ENCODE measurements at places on chromosomes 5 and 9.

DNA sequence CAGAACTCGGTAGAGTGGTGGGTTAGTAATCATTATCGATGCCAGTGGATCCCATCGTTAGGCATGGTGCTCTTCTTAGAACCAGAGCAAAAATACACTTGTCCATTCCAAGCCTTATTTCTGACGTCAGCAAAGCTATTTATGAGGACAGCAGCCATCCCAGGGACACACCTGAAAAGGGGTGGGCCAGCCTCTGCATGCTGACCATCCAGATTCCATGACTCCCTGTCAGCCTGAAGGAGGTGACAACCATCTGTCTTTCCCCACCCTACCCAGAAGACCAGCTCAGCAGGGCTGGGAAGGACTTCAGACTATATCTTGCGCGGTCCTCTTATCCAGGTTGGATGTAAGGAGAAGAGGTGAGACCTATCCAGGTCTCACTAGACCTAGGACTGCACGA is 5.7 kb upstream of the NIPAL4 start:
- no peak for DNase-seq

DNA sequence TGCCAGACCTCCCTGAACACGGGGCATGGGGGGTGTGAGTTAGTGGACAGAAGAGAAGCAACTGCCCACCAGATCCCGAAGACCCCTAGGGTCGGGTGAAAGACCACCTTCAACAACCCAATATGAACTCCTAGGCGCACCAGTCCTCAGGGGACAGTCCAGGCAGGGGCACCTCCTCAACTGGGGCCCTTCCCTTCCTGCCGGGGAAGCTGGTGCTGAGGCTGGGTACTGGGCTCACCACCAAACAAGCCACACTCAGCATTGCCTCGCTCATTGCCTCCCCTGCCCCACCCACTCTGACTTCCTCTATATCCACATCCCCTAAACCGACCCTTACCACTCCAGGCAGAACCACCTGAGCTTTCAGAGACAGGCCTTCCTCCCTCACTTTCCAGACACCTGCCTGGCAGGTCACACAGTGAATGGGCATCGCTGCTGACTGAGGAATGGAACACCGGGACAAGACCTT is 42.5 kb downstream of the SEMA4D start:
- DNase-seq: no peak

GRCh38 chr5:161530700-161531099 is 15.8 kb downstream of the GABRB2 start:
- no peak for DNase-seq

GRCh38 chr9:33718987-33719386 is 76.4 kb upstream of the PRSS3 start:
- no peak for DNase-seq

DNA sequence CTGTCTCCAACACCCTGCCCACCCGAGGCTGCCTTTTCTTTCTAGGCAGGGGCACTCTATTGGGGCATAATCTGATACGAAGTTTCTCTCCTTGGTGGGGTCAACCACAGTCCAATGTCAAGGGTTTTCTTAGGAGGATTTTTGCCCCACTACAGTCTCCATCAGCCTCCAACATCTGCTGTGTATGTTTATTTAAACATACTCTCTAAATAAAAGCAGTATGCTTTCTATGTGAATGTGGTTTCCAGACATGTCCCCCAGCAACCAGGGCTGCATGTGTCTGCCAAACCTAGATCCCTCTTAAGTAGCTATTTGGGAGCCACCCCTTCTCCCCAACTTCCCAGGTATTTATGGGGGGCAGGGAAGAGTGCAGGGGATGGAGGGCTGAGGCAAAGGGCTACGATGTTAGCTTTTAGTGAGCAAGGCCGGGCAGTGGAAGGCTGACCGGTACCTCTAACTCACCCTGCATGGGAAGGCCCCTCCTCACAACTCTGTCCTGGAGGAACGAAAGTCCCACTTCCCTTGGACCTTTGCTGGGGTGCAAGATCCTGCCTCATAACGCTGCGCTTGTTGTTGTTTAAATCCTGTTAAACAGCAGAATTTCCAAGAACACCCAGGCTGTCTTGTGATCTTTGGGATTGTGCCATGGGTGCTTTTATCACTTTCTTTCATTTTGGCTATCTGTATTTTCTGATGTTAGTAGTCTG is 75.4 kb downstream of the NREP start:
- DNase-seq: no peak

GRCh38 chr5:112480501-112480900 is 61.4 kb upstream of the EPB41L4A start:
- no peak for DNase-seq

DNA sequence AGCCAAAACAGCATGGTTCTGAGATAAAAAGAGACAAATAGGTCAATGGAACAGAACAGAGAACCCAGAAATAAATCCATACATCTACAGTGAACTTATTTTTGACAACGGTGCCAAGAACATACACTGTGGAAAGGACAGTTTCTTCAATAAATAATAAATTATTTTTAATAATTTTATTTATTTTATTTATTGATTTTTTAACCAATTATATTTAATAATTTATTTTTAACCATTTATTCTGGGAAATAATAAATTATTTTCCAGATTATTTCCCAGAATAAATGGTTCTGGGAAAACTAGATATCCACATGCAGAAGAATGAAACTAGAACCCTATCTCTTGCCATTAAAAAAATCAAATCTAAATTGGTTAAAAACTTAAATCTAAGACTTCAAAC is 1143.8 kb upstream of the DMAC1 start:
- DNase-seq: no peak

DNA sequence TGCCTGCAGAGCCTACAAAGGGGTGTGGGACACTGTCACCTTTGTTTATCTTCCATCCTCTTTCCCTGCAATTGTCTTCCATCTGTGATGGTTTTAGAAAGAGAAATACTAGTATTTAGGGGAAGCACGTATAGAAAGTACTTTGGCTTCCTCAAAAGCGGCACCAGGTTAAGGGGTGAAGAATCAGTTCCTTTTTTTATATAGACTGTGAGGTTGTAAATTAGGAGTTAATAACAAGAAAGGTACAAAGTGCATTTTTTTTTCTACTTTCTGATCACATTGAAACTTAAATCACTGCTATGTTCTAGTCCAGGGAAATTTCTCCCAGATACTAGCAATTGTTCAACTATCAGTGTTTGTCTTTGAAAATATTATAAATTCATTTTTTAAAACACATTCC is 219.3 kb downstream of the CEMIP2 start:
- DNase-seq: no peak

DNA sequence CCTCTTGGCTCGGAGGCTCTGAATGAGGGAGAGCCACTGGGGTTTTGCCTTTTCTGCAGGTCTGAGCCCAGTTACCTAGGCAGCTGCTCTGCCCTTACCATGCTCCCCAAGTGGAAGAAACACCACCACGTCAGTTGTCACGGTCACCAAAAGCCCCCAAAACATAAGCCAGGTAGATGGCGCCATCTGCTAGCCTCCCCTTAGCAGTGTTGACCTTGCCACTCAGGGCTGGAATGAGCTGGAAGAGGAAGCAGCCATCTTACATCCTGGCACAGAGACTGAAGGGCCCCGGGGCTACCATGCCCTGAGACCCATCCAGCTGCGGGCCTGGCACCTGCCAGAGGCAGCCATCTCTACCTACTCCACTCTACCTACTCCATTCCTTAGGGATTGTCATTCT is 7.4 kb downstream of the ZER1 start:
- no peak for DNase-seq

GRCh38 chr9:71975833-71976232 is 64.4 kb downstream of the C9orf85 start:
- DNase-seq: no peak

DNA sequence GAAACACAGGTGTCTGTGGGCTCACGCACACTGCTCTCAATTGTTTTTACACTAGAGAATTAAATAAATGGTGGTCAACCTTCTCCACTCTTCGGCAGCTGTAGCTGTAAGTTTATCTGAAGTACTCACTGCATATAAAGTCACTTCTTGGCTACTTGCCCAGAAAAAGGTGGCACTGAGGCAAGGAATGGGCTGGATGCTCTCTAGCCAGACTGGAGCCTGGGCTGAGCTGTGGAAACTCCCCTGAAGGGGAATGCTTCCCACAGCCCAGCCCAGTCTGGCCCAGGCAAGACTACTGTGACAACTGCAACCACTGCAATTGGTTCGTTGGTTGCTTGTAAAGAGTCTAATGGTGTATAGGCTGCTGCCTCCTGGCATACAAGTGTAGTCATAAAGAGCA is 4.5 kb downstream of the LEAP2 start:
- DNase-seq: peak; percentile 43

GRCh38 chr5:150068961-150069645 is 17.3 kb downstream of the CSF1R start:
- DNase-seq: no peak

- DNase-seq: no peak
Observed at GRCh38 chr5:150376799-150377771, 19.6 kb downstream of the TCOF1 start.

DNA sequence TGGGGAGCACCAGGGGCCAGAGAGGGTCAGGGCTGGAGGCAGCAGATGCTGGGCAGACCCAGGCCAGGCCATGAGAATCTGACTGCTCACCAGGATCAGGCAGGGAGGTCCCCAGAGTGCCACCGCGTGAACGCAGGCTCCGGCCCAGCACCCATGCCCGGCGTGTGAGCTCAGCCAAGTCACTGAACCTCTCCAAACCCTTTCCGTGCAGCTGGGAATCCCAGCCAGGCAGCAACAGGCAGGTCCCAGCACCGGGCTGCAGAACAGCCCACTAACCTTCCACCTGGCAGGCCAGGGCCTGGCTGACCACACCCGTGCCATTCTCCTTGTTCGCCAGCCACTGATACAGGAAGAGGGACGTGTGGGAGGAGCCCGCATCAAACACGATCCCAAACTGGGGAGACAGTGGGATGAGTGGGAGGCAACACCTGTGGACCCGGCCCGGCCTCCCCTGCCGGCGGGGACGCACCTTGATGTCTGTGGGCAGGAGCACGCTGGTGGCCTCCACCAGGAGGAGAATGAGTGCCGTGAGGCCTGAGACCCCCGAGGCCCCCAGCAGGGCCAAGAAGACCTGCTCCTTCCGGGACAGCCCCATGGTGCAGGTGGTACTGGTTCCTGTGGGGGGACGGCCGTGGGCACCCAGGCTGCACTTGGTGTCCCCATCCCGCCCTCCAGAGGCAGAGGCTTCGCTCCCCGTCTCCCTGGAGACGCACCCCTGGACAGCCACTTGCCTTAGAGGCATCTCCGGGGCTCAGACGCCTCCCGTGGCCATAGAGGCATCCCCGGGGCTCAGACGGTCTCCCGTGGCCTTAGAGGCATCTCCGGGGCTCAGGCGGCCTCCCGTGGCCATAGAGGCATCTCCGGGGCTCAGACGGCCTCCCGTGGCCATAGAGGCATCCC is 3.2 kb downstream of the ENTPD8 start:
- no peak for DNase-seq

DNA sequence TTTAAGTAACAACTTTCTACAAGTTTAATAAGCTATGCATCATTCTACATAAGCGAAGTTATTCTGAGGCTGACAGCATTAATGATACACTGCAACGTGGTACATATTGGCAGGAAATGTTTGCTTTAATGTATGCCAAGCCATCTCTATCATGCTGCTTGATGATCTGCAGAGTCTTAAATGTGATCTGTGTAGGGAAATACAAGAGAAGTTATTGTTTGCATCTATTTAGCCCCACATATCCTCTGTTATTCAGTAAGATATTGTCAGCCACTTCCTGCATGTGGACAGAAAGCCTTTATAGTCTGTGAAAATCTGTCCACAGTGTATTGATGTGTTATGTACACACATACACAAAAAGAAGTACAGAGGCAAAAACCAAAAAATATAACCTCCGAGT is 193.1 kb upstream of the FREM1 start:
- no peak for DNase-seq

- no peak for DNase-seq
Observed at GRCh38 chr5:172943283-172943841, 15.9 kb upstream of the RPL26L1 start.

GRCh38 chr5:180523629-180524466 is 29.7 kb downstream of the CNOT6 start:
- no peak for DNase-seq

- peak; percentile 69 for DNase-seq
Observed at GRCh38 chr5:83718195-83718825, 2.3 kb downstream of the HAPLN1 start.

DNA sequence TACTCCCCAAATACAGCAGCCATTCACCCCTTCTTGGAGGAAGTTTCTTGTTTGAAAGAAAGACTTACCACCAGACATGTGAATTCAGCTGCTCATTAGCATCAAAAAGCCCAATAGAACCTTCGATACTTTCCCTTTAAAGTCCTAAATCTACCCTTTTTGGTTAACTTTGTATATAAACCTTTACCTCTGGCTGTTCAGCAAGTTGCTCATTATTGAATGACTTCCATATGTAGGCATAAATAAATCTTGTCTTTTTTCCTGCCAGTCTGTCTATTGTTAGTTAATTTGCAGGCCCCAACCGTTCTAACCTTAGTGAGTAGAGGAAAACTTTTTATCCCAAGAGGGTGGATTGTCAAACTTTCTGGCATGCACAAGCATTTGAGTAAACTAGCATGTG is 27.9 kb upstream of the FBXL17 start:
- DNase-seq: no peak

- DNase-seq: no peak
Observed at GRCh38 chr5:21820527-21820926, 1032.6 kb downstream of the CDH12 start.

DNA sequence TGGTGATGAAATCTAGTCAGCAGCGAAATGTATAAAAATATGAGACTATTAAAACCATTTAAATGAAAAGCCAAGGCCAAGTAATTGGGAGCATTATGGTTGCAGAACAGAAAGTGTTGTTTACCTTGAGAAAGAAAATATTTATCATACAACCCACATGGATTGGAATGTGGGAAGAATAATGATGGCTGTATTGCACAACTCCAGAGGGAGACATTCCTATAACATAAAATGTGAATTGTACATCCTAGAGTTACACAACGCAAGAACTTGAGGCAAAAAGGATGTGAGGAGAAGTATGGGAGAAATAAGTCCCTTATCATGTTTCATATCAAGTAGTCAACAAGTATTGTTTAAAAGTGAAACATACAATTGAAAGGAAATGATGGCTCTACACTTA is 1014.0 kb upstream of the SEMA6A start:
- no peak for DNase-seq

- no peak for DNase-seq
Observed at GRCh38 chr9:111963995-111964394, 67.4 kb downstream of the UGCG start.

- DNase-seq: no peak
Observed at GRCh38 chr5:174328631-174329299, 283.3 kb downstream of the NSG2 start.

DNA sequence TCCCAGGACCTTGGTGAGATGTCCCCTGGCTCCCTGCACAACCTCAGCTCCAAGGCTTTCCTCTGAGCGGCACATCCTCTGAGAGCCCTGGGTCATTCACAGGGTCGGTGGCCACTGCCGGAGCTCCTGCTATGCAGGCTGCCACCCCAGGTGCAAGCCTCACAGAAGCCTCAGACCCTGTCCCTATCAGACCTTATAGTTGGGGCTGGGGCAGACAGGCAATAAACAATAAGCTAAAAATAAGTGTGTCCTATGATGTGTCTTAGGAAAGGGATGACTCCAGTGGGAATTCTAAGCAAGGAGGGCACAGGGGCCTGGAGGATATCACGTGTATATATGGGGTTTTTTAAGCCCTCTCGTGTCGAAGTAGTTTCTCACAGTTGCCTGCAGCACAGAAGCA is 91.3 kb downstream of the SYK start:
- no peak for DNase-seq

- no peak for DNase-seq
Observed at GRCh38 chr5:92653730-92654461, 927.1 kb downstream of the NR2F1-AS1 start.

- DNase-seq: no peak
Observed at GRCh38 chr5:110638970-110639902, 87.2 kb downstream of the TMEM232 start.
